Right renal cortex interstitium (tissue), 3 donors: ENCODE measurements at places on chromosomes 1 and 21. TPM values are rescaled to one million over a fixed set of nuclear protein-coding genes. Genes with fewer than 3 reads are reported as not detected.

The HSF2BP gene
- polyA plus RNA-seq: 2.5 TPM

DNA sequence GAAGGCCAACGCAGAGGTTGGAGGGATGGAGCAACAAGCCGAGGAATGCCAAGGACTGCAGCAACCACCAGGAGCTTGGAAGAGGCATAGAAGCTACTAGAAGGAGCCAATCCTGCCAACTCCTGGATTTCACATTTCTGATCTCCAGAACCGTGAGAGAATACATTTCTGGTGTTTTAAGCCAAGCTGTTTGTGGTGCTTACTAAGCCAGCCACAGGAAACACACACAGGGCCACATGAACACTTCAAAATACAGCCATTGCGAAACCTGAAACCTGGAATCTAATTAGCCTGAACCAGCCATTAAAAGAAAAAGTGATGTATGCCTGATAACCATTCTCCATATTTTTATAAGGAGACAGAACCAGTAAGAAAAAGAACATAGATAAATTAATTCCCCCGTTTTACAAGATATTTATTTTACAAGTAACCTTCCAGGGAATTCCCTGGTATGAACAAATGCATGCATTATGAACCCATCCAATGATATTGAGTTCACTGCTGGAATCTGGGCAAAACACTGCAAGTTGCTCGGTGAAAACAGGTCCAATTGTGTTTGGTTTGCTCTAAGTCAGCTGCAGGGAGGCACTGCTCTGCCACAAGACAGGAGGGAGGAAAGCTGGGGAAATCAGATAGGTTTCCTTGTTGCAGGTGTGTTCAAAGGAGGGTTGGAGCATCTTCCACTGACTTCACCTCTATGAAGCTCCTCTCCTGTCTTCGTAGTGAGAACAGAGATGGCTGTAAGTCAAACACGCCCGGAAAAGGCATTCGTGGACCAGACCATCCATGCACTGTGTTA is 70.2 kb downstream of the ETS2 start:
- no peak for DNase-seq

- DNase-seq: no peak
Measured at GRCh38 chr1:240712014-240712731, 100.2 kb upstream of the GREM2 start.

- no peak for DNase-seq
Measured at GRCh38 chr1:93773049-93773838, 91.6 kb upstream of the BCAR3 start.

GRCh38 chr1:66231217-66231616 is 302.7 kb upstream of the SGIP1 start:
- no peak for DNase-seq

DNA sequence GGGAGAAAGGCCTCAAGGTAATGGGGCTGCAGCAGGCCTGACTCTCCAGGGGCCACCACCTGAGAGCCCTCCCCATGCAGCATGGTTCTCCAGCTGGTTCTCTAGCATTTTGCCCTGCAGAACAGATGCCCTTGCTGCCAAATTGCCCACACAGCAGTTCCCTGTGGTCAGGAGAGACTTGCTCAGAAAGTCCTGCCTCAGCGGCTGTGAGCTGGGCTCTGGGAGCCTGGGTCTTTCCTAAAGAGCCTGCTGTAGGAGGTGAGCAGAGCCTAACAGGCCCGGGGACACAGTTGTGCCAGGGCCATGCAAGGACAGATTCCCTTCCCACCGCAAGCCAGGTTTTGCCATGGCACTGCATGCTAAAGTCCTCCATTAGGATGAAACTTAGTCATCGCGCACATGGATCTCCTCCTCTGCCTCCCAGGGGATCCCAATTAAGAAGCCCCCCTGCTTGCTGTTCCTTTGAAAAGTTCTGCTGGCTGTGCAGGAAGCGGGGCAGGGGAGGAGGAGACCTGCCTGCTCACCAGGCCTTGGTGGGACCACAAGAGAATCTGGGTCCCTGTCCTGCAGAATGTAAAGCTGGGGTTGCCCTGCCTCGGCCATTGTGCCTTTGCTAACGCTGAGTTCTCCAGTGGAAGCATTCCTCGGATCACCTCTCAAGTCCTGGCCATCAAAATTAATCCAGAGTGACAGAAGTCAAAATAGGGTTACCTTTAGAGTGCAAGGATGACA is 21.4 kb downstream of the TEX35 start:
- no peak for DNase-seq

The ADIPOR1 gene
- polyA plus RNA-seq: 80.7 TPM

GRCh38 chr1:218344814-218345672 is at the start of gene TGFB2:
Gene TGFB2, plus strand, starts transcription at chr1:218345336. Its CDS starts 1,366 bp downstream, at chr1:218346702.
- no peak for DNase-seq

DNA sequence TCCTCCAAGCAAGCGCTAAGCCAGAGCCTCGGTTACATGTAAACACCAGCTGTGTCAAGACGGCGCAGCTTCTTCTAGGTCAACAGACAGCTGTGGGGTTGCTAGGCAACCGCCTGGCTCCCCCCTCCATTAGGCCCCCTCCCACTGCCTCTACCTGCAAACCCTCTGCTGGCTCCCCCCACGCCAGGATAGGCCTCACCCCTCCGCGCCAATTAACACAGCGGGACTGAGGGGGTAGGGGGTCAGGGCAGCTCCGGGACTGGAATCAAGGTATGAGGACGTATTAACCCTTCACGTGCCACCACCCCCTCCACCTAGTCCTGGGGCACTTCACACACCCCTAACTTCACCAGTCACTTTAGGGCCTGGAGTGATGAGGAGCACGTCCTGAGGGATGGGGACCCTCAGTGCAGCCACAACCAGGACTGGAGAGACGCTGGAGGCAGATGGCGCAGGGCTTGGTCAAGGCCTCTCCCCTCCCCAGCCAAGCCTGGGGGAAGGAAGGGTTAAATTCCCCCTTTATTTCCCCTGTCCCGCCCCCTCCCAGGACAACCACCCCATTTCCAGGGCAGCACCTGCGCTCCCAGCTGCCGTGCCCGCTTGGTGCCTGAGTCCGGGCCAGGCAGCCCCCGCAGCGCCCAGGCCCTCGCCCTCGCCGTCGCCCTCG is 37.4 kb upstream of the WASF2 start:
- no peak for DNase-seq

The PLD5 gene
- polyA plus RNA-seq: 1.4 TPM

GRCh38 chr1:47785561-47786271 is 211.5 kb downstream of the TRABD2B start:
- DNase-seq: no peak

The TTC39A gene
- polyA plus RNA-seq: 9.1 TPM

DNA sequence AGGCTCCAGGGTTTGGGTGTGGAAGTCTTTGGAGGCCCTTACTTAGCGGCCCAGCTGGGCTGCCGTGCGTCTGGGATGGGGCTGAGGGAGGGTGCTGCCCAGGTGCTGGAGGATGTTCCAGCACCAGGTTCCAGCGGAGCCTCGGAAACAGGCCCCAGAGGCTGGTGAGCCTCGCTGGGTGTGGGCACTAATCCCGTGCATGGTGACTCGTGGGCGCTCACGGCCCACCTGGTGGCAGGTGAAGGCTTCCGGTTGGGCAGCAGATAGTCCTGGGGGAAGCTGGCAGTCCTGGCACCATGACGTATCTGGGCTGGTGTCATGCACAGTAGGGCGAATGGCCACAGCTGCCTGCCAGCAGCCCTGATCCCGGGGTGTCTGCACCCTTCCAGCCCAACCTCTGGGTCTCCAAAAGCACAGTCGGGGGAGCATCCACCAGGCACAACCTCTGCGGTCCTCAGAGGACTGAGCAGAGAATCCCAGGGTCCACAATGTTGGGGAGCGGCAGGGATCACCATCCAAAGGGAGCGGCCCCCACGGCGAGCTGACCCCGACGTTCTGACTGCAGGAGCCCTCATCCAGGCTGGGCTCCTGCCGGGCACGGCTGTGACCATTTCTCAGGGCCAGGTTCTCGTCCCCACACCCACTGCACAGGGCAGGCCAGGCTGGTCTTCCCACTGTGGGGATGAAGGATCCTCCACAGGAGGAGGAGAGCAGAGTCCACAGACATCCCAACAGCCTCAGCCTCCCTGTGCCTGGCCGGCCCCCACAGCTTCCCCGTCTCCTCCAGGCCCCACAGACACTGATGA is 25.3 kb downstream of the FTCD start:
- DNase-seq: no peak

DNA sequence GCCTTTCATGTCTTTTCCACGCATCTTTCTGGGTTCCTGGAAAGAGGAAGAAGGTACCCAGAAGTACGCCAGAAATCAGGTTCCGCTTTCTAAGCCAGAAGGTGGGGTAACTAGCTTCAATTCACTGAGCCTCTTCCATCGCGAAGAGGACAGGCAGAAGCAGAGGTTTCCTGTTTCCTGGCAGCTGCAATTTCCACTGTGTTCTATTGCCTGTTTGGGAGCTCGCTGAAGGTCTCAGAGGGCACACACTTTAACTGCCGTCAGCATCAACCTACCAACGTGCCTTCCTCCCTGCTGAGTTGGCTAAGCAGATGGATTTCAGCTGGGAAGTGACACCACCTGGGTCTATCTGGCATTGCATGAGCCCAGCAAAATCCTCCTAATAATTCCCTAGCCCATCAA is 10.0 kb downstream of the NCF2 start:
- DNase-seq: no peak

The CCT3 gene
- 411 TPM for polyA plus RNA-seq

DNA sequence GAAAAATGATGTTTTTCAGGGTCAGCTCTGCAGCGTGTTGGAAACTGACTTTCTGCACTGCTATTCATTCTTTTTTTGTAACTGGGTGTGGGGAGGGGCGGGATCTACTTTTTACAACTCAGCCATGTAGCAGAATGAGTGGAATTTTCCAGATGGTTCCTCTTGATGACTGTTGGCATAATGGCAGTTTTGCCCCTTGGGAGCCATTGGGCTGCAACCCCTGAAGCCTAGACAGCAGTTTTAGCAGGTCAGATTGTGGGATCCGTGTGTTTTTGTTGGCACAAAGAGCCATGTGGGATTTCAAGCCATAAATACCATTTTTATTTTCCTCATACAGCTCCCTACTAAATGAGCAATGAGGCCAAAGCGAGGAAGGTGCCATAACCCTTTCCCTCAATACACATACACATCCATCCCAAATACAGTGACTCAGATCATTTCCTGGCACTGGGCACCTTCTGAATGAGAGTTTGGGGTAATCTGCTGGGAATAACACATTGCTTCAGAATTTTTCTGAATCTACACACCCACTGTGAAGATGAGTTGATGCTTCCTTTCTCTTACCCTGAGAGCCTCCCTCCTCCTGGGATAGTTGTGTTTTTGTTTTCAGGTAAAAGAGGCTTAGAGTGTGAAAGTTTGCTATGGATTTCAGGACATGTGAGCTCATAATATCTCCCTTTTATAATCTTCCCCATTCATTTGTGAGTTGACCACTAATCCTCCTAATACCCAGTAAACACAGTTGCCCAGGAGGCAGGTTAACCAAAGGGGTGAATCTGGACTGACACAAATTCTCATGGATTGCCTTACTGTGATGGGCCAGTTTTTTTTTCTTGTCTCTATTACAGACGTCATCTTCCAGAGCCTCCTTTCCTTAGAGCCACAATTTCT is 13.1 kb downstream of the S100A10 start:
- no peak for DNase-seq

The ADGRB2 gene
- polyA plus RNA-seq: 8.6 TPM

DNA sequence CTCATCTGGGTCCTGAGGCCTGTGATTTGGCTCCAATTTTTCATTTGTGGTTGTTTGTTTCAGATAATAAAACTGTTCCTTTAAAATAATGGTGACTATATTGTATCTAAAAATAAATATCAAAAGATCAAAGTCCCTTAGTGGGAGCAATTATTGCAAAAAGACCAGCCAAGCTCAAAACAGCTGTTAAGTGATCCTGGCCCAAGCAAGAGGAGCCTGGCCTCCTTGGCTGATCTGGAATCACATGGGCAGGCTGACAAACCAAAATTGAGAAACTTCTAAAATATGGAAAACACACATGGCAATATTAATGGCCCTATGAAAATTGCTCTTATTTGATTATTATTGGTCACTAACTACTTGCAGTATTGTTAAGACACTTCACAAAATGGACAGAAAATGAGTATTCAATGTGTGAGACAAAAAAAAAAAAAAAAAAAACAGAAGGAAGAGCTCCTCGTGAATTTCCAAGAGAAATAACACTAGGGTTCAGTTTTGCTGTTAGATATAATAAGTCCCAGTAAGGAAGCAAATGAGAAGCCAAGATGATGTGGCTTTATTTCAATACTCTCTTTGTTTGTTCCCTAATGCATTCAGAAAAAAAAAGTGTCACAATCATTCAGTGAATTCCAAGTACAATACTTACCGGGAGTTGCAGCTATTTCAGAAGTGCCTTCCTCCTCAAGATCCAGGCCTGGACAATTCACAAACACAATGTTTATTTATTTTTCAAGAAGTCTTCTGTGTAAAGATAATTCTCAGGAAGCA is 105.1 kb downstream of the SEC16B start:
- DNase-seq: no peak

The ATF6 gene
- 35.0 TPM for polyA plus RNA-seq

- no peak for DNase-seq
Measured at GRCh38 chr21:32352526-32352925, 40.3 kb downstream of the URB1 start.

GRCh38 chr21:46038871-46039397 is 57.4 kb downstream of the COL6A1 start:
- no peak for DNase-seq

GRCh38 chr1:230282157-230282556 is 144.0 kb downstream of the PGBD5 start:
- DNase-seq: no peak

DNA sequence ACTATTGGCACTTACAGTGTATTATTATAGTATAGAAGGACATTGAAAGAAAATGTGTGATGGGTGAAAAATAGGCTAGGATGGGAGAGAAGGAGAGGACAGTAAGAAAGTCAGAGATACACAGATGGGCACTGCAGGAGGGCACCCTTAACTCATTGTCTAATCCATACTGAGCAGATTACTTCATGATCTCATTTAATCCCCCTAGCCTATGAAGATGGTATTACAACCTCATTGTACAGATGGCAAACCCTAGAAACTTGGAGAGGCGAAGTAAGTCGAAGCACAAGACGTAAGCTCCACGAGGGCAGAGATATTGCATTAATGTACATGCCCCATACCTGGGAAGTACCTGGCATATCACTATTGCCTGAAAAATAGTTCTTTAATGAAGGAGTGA is 346.9 kb upstream of the DAB1 start:
- DNase-seq: no peak

The PLA2G2D gene
- polyA plus RNA-seq: 0.08 TPM

The EPHA10 gene
- 0.08 TPM for polyA plus RNA-seq

The UBXN10 gene
- polyA plus RNA-seq: 6.1 TPM

- DNase-seq: no peak
Measured at GRCh38 chr1:12095452-12096263, 32.6 kb downstream of the TNFRSF8 start.
